Foreskin keratinocyte (primary cell): ENCODE measurements at places on chromosomes 12 and 14. TPM values are rescaled to one million over a fixed set of nuclear protein-coding genes. Genes with fewer than 3 reads are reported as not detected.

DNA sequence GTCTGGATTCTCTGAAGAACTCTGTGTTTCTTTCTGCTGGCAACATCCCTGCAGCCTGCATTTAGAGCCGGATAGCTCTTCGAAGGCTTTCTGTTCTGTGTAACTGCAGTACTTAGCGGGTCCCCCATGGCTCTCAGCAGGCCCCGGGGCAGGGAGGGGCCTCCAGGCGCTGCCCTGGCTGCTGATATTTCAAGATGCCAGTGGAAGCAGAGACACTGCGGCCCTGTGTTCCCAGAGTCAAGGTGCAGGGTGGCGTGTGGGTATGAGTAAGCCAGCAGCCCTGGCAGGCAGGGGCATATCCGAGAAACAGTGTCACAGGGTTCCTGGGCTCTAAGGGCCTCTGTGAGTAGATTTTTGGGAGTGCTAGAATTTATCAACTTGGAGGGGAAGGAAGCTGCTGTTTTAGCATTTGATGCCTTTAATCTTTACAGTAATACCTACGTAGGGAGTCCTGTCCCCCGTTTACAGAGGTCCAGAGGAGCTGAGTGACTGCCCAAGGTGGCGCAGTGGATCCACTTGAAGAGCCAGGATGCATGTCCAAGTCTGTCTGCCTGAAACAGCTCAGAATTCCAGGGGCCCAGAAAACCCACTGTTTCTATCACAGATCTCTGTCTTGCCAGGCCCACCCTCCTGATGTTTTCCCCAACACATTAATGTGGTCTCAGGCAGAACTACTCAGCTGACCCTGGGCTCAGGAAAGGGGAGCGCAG lies 16.2 kb downstream of the ESRRB start:
- no peak for DNase-seq

The TTC6 gene
- polyA plus RNA-seq, result not detected in 2 replicates

GRCh38 chr14:46887144-46887543 lies 235.6 kb upstream of the RPL10L start:
- no peak for DNase-seq

DNA sequence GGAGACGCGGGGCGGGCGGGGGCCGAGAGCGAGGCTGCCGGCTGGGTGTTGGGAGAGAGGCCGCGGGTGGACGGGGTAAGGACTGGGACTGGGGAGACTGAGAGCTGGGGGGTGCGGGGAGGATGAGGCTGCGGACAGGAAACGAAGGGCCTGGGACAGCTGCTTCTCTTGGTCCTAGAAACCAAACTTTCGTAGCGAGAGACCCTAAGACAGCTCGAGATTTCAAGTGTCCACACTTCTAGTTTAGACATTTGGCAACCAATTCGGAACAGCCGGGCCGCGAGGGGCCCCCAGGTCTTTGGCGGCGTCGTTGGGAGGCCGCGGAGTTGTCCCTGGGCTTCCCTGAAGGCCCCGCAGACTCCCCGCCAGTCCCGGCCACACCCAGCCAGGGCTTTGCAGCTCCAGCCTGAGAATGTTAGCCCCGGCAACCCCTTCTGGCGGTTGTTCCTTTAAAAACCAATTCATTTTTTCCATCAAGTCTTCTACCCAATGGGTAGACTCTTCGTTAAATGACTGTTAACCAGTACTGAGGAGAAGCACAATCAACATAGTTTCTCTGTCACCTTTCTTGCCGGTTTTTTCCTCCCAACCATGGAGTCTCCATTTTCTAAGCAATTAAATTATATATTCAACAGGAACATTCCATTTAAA lies 11.5 kb downstream of the NKX2-1 start:
- no peak for DNase-seq

DNA sequence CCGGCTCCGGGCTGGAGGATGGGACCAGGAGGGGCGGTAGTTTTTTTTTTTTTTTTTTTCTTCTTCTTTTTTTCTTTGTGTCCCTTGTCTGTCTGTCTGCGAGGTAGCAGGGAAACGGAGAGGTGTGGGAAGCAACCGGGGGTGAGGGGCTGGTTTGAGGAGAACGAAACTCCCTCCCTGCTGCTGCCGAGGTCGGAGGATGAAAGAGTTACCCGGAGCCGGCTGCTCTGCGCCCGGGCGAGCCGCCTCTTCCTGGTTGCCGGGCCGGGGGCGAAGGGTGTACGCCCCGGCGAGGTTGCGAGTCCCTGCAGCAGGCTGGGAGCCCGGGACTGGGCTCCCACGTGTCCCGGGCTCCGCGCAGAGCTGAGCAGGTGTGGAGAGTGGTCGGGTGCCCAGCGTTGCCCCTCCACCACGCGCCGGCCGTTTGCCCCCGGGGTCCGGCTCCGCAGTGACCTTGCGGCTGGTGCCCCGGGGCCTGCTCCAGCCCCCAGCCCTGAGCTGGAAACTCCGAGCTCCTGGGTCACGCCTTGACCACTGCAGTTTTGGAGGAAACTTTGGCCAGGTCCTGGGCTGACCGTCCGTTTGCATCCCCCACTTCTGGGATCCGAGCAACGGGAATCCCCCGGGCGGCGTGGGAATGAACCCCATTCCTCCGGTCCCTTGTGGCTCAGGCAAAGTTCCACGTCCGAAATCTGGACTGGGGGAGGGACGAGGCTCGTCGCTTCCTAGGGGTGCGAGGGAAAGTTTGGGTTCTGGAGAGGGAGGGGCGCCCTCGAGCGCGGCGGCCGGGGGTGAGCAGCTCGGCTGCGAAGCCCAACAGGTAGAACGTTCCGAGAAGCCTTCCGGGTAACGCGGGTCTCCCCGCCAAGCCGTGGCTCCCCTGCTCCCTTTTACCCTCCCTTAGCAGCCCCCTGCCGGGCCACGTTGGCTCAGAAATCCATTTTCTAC lies 1.3 kb downstream of the CHST11 start:
- DNase-seq, result no peak
